ENCODE measurements at places on chromosomes 12 and 14. TPM values are rescaled to one million over a fixed set of nuclear protein-coding genes. Genes with fewer than 3 reads are reported as not detected.

GRCh38 chr12:113237748-113238147 lies 16.5 kb downstream of the TPCN1 start:
- peak; percentile 22 for DNase-seq

Gene GPX2
- total RNA-seq, result not detected

DNA sequence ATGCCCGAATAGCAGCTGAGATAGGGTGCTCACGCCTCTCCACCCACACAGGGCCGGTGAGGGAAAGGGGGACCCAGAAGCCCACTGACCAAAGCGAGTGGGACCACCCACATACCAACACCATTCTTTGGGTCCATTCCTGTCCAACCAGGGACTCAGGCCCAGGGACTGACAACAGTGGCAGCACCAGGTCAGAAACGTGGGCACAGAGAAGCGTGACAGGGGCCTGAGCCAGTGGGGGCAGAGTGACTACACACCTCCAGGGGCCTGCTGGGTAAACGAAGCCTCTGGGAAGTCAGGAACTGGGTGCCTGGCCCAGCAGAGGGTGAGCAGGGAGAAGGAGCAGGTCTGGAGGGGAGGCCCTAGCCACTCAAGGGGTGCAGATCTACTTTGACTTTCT lies 13.7 kb downstream of the SPRYD3 start:
- DNase-seq, result peak; percentile 36

GRCh38 chr12:51901881-51902280 lies 5.4 kb upstream of the ACVRL1 start:
- no peak for DNase-seq

DNA sequence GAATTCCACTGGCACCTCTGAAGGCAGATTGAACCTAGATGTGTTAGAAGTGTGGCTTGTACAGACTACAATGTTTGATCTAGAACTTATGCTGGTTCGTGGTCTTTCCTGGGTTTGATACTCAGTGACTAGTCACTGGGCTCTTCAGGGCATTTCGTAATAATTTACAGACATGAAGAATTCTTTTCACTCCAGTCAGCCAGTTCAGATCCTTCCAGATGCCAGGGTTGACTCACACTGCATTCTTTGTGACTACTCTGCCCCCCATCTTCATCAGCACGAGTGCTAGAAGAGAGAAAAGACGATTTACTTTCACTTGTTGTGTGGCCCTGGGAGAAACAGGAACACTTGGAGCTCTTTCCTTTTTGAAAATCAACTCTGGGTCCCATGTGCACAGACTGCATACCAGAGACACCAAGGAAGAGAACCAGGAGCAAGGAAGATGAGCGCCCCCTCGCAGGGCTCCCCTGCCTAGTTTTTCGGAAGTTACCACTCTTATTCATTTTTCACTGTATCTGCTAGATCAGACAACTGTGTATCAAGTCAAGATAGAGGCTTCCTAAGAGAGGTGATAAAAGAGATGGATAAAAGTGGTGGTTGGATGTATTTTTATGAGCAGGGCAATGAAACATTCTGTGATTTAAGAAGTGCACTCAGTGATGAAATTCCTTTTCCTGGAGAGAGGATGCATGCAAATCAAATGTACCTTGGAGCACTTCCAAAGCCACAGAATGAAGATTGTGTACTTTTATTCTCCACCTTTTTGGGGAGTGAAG lies 33.5 kb upstream of the EVL start:
- DNase-seq, result no peak

DNA sequence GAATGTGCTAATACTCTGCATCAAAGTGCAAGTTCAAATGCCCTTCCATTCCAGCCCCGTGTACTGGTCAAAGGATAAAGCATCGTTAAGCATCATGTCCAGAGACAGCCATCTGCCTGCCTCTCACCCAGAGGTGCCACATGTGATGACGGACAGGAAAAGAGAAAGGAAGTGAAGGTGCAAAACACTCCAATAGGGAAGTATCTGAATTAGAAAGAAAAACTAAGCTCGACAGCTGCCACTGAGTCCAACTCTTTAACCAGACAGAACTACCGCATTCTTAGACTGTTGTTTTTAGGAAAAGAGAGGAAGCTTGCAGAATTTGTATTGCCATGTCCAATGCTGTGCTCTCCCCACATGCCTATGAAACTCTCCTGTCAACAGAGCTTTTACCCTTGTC lies 465.0 kb upstream of the SOX5 start:
- no peak for DNase-seq

GRCh38 chr12:96177013-96177412 lies 17.2 kb upstream of the ELK3 start:
- no peak for DNase-seq

Gene LMNTD1
- total RNA-seq, result 0.51 TPM

GRCh38 chr12:52246720-52247621 lies 13.9 kb downstream of the KRT7 start:
- DNase-seq, result peak; percentile 27

GRCh38 chr12:132568301-132568700 lies 42.1 kb downstream of the LRCOL1 start:
- no peak for DNase-seq

GRCh38 chr12:93827179-93827578 lies 150.0 kb downstream of the CRADD start:
- no peak for DNase-seq

- DNase-seq, result no peak
Observed at GRCh38 chr12:16003460-16003859, 92.3 kb downstream of the DERA start.

DNA sequence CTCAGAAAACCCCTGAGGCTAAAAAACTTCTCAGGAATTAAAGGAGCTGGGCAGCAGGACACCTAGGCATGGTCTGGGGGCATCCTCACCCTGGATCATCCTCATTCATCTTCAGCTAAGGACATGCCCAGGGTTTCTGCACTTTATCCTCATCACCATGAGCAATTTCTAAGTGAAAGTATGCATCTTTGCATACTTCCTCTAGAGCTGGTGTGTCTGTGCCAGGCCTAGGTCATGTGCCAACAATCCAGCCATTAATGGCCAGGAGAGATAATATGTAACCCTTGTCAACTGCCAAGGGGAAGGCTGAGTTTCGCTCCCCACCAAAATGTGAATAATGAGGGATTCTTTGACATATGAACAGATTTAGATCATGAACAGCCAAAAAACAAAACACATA lies 160.5 kb downstream of the KITLG start:
- no peak for DNase-seq

DNA sequence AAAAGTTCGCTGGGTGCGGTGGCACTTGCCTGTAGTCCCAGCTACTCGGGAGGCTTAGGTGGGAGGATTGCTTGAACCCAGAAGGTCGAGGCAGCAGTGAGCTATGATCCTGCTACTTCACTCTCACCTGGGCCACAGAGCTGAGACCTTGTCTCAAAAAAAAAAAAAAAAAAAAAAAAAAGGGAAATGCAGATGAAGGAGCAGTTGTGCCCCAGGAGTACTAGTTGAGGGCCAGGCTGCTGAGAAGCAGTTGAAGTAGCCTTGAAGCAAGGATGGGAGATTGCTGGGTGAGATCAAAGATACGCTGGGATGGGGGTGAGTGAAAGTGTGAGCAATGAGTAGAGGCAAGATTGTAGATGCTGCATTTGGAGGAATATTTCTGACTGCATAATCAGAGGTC lies 93.4 kb upstream of the DNM1L start:
- no peak for DNase-seq

Gene SLCO1C1
- 1.8 TPM for total RNA-seq

DNA sequence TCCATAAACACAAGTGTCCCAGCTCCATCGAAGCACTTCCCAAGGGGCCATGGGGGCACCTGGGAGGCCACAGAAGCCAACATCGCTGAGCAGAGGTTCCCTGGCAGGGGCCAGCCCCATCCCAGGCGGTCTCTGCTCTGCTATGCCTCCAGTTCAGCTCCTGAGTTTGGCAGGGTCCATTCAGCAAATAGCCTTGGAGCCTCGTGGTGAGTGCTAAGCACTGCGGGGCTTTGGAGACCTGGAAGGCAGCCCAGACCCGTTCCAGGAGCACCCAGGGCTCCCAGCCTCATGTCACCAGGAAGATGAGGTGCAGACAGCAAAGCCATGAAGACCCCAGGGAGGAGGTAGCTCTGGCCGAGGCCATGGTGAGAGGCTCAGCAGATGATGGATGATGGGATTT lies 109.5 kb downstream of the LGMN start:
- DNase-seq, result no peak

- no peak for DNase-seq
Observed at GRCh38 chr12:117533687-117534086, 172.3 kb upstream of the NOS1 start.

DNA sequence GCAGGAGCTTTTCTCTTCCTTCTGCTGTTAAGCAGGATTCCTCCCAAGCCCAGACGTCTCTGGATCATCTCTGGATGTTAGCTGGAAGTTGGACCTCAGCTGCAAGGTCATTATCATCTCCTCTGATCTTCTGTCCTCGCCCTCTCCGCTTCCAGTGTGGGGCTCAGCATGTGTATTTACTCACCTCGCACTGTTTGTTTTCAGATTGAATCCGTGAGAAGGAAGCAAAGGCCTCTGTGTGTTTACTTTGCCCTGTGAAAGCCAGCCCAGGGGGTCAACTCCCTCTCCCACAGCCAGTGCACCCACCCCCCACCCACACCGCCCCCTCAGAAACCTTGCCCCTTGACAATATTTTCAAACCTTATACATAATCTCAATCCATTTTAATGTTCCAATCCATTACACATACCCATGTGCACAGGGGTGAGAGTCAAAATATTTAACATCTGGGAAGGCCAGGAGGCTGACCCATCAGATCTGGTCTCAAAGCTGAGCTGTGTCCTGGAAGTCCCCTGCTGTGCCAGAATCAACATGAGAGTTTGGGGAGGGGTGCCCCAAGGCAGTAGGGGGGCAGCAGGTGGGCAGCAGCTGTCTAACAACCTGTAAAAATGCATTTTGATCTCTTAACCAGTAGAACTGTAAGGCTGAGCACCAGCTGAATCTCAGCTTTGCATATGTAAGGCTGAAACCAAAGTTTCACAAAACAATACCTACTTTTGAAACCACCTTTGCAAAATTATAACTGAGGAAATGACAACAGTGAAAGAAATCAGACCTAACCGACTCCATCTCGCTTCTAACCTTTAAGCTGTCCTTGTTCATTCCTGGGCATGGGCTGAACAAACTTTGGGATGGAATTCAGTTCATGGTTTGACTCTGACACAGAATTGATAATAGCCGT lies 157.9 kb downstream of the ZNF664 start:
- DNase-seq, result peak; percentile 35

Gene LBHD2
- not detected for total RNA-seq

DNA sequence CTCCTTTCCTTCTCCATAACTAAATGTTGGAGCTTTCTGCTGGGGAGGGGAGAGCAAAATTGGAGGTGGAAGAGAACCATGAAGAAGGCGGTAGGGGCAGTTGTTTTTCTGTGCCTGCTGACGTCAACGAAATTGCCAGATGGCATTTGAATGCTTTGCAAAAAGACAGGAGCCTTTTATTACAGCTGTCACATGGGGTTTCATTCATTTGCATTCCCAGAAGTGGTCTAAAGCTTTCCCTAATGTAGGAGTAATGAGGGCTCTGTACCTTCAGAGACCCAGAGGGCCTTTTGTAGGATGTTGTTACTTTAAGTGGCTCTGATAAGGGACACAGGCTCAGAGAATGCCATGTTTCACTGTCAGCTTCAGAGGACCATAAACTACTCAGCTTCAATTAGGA lies 107.1 kb upstream of the SLCO1C1 start:
- DNase-seq, result no peak

Gene P2RX7
- total RNA-seq, result 0.65 TPM

- DNase-seq, result no peak
Observed at GRCh38 chr14:93006567-93007051, 83.7 kb downstream of the CHGA start.

- DNase-seq, result no peak
Observed at GRCh38 chr14:89025561-89026236, 201.2 kb downstream of the TTC8 start.

Gene ANO4
- 0.30 TPM for total RNA-seq

All from cardiac septum (tissue), 1 donor.